ENCODE measurements at places on chromosomes 2 and 18.

- no peak for DNase-seq
Measured at GRCh38 chr2:98463551-98463971, 18.9 kb downstream of the INPP4A start.

DNA sequence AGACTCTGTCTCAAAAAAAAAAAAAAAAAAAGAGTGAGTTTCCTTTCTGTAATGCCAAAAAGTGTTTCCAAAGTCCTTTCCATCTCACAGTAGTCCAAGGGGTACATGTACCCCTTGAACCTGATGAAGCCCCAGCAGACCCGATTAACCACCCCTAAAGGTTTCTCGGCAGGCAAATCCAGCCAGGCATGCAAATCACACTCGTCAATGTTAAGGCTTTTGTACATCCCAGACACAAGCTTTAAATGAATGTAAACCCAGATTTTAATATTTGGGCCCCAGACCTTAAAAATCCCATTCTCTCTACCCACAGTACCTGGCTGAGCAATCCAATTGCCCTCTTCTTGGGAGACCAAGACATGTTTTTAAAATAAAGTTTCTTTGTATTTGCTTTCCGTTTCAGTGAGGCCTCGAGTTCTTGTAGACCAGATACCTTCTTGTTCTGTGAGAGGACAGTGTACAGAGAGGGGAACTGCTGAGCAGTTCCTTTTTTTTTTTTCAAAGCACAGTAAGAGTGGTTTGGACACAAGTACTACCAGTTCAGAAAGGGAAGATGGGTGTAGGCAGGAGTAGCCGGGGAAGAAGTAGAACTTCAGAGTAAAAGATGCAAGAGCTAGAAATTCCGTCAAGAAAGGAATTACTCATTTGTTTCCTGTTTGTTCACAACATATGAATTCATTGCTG lies at the start of gene NLRC4:
TSS of gene NLRC4 (minus strand) at position 465 of the 684 bp plus-strand sequence. CDS start 8,111 bp downstream, outside the sequence.
- DNase-seq, result no peak

- DNase-seq, result no peak
Measured at GRCh38 chr2:232022718-232023117, 61.2 kb downstream of the DIS3L2 start.

GRCh38 chr2:6883448-6884122 lies 6.0 kb downstream of the RSAD2 start:
- no peak for DNase-seq
